ENCODE measurements at places on chromosomes 3 and 15. TPM values are rescaled to one million over a fixed set of nuclear protein-coding genes. Genes with fewer than 3 reads are reported as not detected.

SAXO2 gene
- total RNA-seq: 1.4 TPM

CLDN18 gene
- total RNA-seq: not detected

SCN11A gene
- not detected for total RNA-seq

HYAL3 gene
- 5.2 TPM for total RNA-seq

PTH1R gene
- 0.31 TPM for total RNA-seq

STIMATE gene
- 14.3 TPM for total RNA-seq

SERPINI2 gene
- not detected for total RNA-seq

NOX5 gene
- under 0.01 TPM for total RNA-seq

MYRIP gene
- total RNA-seq: 1.1 TPM

GP9 gene
- total RNA-seq: not detected
